ENCODE measurements at places on chromosomes 2 and 18.
A peak's percentile ranks its signal among the peaks of the same experiment; 100 is the strongest.

DNA sequence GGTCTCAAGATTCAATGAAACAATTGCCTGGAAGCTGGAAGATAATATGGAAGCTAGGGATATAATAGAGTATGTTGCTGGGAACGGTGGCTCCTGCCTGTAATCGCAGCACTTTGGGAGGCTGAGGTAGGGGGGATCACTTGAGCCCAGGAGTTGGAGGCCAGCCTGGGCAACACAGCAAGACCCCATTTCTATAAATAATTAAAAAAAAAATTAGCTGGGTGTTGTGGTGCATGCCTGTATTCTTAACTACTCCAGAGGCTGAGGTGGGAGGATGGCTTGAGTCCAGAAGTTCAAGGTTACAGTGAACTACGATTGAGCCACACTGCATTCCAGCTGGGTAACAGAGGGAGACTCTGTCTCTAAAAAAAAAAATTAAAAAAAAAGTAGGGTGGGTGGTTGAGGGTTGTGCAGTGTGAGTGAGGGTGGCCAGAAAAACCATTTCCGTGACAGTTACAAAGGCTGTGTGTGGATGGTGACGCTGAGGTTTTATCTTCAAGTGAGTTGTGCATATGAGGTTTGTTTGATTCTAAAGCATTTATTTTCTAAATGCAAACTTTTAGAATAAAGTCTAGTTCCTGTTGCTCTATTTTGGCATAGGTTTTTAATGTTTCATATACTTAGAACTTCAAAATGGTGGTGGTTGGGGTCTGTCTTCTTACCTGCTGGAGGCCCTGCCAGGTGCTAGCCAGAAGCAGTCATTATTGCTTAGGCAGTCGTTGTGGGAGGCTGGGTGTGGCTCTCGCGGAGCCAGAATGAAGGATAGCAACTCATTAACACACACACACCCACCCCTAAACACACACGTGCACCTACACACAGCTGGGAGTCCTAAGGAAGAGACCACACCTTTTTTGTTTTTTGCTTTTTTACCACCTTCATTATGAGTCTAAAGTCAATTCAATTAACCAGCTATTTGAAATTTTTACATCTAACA is 4.7 kb upstream of the IL1R2 start:
- no peak for DNase-seq

DNA sequence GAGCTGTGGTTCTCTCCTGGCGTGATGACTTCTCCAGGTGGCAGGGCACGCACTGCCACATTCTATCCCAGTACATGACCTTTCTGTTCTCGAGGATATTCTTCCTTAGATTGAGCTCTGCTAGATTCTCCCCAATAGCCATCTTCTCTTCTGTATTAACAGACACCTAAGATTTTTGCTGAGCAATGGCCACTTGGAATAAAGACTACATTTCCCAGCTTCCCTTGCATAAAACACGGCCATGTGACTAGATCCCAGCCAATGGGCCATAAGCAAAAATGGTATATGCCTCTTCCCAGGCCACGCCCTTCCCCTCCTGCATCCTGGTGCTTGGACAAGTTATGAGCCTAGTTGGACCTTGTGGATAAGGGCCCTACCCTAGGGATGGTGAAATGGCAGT is 82.1 kb downstream of the EIF2AK3 start:
- DNase-seq: no peak

- DNase-seq: no peak
Measured at GRCh38 chr2:74206180-74206688, 7.8 kb downstream of the MTHFD2 start.

DNA sequence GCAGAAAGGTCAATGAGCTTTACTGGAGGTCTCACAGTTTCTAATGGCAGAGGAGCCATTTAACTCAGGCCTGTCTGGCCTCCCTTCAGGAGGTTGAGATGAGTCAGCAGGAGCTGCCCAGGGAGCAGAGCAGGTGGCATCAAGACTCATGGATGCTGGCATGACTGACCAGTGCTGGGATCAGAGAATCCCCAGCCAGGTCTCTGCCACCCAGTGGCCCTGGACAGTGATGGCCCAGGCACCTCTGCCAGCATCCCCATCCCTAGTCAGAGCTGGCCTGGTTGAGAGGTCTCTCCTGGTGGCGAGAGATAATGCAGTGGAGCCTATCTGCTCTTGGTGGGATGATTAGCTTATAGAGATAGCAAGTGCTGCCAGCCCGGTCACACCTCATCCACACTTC is 43.1 kb downstream of the GYPC start:
- DNase-seq: no peak

DNA sequence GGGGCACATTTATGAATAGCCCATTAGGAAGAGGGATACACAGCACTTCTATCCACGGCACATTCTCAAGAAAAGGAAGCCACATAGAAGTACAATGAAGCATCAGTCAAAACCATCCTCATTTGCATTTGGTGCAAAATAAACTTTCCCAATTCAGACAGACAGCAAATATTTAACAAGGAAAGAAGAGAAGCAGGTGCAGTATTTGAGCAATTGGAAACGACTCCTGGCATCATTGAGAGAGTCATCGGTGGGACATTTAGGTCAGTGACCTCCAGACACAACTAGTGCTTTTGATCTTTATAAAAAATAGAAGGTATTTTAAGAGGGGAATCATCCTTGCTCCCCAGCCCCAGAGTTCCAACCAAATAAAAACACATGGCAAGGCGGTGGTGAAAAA is 118.0 kb downstream of the MREG start:
- DNase-seq: no peak

DNA sequence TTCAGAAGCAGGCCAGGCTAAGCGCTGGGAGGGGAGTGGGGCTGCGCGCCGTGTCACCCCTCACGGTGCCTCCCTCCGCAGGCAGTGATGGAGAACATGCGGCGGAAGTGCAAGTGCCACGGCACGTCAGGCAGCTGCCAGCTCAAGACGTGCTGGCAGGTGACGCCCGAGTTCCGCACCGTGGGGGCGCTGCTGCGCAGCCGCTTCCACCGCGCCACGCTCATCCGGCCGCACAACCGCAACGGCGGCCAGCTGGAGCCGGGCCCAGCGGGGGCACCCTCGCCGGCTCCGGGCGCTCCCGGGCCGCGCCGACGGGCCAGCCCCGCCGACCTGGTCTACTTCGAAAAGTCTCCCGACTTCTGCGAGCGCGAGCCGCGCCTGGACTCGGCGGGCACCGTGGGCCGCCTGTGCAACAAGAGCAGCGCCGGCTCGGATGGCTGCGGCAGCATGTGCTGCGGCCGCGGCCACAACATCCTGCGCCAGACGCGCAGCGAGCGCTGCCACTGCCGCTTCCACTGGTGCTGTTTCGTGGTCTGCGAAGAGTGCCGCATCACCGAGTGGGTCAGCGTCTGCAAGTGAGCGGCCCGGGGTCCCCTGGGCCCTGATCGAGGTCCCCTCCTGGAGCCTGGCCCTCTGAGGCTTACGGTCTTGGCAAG is 12.2 kb downstream of the WNT10A start:
- DNase-seq: peak; percentile 67

DNA sequence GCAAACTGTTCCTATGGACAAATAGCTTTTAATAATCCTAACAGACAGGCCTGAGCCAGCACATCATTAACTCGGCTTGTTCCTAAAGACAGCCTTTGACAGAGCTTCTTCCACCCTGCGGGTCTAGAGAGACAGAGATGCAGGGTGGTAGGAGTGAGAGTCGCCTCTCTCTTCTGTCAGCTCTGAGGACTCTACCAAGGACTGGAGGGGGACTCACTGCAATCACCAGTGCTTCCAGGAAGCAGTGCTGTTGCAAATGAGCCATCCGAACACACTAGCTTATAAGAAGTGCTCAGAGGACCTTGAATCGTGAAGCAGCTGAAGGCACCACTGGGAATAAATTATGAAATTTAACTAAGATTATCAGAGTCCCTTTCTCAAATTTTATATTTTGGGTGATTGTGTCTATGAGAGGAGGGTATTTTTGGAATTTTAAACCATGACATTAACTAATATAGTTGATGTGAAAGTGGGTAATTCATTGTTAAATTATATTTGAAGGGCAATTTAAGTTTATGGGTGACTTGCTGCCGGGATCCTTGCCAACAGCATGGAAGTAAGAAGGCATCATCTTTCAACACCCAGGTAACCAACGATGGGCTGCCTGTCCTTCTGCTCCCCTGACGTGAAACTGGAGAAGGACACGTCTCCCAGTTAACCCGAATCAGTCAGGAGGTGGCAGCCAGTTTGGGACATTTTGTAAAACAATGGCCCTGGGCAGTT is 43.6 kb upstream of the PXDN start:
- no peak for DNase-seq

- DNase-seq: no peak
Measured at GRCh38 chr2:109032229-109032820, 43.3 kb upstream of the EDAR start.

- DNase-seq: no peak
Measured at GRCh38 chr2:237569041-237569440, 2.7 kb downstream of the PRLH start.

GRCh38 chr2:230661072-230661957 is 51.3 kb upstream of the CAB39 start:
- no peak for DNase-seq

DNA sequence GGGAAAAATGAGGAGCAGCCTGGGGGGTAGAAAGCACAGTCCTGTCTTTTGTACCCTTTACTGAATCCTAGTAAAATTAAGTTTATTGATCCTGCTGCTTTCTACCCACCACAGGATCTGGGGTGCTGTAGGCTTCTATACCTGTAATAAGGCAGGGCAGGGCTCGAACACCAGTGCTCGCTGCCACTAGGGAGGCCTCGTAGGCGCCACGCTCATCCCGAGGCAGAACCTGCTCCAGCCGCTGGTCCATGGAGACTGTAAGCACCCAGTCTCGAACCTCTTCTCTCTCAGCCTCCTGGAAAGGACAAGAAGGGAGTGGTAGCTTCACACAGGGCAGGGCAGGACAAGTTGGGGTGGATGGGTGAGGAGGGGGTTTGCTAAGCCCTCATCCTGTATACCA is 3.0 kb downstream of the KRTCAP3 start:
- DNase-seq: no peak

GRCh38 chr2:20543469-20544152 is 96.7 kb downstream of the RHOB start:
- DNase-seq: no peak

DNA sequence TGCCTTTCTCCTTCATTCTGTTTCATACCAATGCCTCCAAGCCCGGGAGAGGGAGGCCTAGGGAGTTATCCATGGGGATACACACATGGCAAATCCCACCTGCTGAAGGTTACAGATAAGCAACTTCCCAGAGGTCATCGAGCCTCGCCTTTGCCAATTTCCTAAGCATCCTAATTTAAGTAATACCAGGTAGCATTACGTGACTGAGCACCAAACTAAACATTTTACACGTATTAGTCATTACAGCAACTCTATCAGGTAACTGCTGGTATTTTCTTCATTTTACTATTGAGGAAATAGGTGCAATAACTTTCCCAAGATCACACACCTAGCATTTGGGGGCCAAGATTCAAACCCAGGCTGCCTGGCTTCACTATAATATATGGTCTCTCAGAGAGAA is 30.1 kb upstream of the BZW1 start:
- DNase-seq: no peak

- no peak for DNase-seq
Measured at GRCh38 chr2:133941666-133942065, 312.2 kb upstream of the MGAT5 start.

- no peak for DNase-seq
Measured at GRCh38 chr2:118925981-118926380, 16.0 kb upstream of the MARCO start.

DNA sequence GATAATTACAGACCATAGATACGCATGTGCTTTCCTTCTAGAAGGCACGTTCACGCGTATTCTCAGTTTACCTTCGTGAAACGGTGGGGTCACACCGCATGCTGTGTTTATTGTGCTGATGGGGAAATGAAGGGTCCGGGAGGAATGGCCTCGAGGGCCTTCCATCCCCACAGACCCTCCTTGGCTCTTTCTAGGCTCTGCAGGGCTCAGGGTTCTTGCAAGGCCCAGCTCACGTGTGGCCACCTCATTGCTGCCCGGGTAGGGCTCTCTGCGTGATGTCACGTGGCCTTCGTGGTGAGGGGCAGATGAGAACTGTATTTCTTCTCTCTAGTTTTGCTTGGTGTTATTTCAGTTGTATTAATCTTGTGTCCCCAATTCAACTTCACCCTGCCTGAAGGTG is 133.5 kb upstream of the ALKAL2 start:
- DNase-seq: no peak

- DNase-seq: no peak
Measured at GRCh38 chr2:142857256-142858164, 20.0 kb upstream of the KYNU start.

DNA sequence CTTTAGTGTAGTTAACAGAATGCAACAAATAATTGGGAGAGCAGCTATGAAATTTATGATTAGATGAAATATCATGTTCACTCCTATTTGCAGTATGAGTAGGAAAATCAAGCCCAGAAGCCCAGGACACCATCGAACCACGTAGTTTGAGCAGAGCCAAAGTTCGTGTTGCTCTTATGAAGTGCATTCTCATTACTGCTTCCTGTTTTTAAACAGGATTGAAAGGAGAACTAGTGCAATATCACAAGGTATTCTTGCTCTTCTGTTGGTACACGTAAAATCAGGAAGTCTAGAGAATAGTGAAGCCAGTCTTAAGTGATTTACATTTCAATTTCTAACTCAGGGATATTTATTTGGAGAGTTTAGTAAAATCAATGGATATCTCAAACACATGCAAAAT is 21.1 kb downstream of the ARHGAP15 start:
- no peak for DNase-seq

GRCh38 chr2:111884592-111884964 is 585 bp upstream of the ANAPC1 start:
- DNase-seq: no peak

GRCh38 chr18:37527395-37527794 is 38.2 kb downstream of the CELF4 start:
- no peak for DNase-seq

DNA sequence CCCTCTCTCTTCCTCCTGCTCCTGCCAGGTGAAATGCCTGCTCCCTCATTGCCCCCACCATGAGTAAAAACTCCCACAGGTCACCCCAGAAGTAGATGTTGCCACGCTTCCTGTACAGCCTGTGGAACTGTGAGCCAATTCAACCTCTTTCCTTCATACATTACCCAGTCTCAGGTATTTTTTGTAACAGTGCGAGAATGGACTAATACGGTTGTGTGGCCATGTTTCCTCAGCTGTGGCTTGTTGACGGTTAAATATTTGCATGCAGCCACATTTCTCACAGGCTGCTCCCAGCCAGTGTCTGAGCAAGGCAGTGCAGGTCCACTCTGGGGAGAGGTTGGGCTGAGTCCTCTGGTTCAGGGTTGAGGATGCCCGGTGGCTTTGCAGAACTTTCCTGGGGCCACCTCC is 27.8 kb upstream of the COPS8 start:
- no peak for DNase-seq

- no peak for DNase-seq
Measured at GRCh38 chr2:102235042-102235473, 48.2 kb downstream of the IL1RL2 start.

- no peak for DNase-seq
Measured at GRCh38 chr2:209368406-209368805, 55.4 kb upstream of the MAP2 start.

GRCh38 chr2:162676515-162676914 is 162.1 kb downstream of the KCNH7 start:
- no peak for DNase-seq

GRCh38 chr2:163775304-163775703 is 39.5 kb upstream of the FIGN start:
- no peak for DNase-seq

Measured in hepatic stellate cell (primary cell).